Ovary (tissue), 10 donors: ENCODE measurements at places on chromosomes 7 and 10.
A peak's percentile ranks its signal among the peaks of the same experiment; 100 is the strongest.

DNA sequence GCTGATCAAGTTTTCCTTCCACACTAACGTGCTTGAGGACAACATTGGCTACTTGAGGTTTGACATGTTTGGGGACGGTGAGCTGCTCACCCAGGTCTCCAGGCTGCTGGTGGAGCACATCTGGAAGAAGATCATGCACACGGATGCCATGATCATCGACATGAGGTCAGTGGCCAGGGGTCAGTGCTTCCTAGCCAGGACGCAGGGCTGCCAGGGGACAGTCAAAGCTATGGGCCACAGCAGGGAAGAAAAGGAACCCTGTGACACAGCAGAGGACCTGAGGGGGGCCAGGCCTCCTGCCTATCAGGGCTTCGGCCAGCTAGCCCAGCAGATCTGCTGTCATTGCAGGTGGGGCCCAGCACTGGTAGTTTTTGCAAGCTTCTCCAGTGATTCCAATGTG is 5.2 kb downstream of the RBP3 start:
- H3K36me3 ChIP-seq: no peaks in the 10 kb centered on the region
- H3K27ac ChIP-seq: no peak overlapping the region
- no peaks in the 10 kb centered on the region for H3K4me1 ChIP-seq
- H3K27me3 ChIP-seq: no peaks in the 10 kb centered on the region
- no peak overlapping the region for H3K4me3 ChIP-seq

- no peaks in the 10 kb centered on the region for H3K27me3 ChIP-seq
- H3K27ac ChIP-seq: no peak overlapping the region
- DNase-seq: no peak
- no peak overlapping the region for H3K4me3 ChIP-seq
Observed at GRCh38 chr7:151888079-151889067, 11.5 kb upstream of the PRKAG2 start.

GRCh38 chr10:128059266-128059981 is 66.8 kb downstream of the MKI67 start:
- H3K27ac ChIP-seq: no peak overlapping the region
- H3K4me1 ChIP-seq: no peaks in the 10 kb centered on the region
- no peaks in the 10 kb centered on the region for H3K36me3 ChIP-seq
- H3K27me3 ChIP-seq: no peaks in the 10 kb centered on the region
- no peak for DNase-seq

GRCh38 chr10:102368077-102368476 is 27.4 kb upstream of the NFKB2 start:
- no peak overlapping the region for H3K27ac ChIP-seq
- H3K4me3 ChIP-seq: no peak overlapping the region
- no peak for DNase-seq
- H3K4me1 ChIP-seq: no peaks in the 10 kb centered on the region

GRCh38 chr7:150383710-150384397 is 4.7 kb downstream of the ZNF775 start:
- no peak for DNase-seq
- H3K36me3 ChIP-seq: no peaks in the 10 kb centered on the region

- no peak for DNase-seq
- no peak overlapping the region for H3K4me3 ChIP-seq
- H3K27ac ChIP-seq: no peak overlapping the region
- H3K4me1 ChIP-seq: no peaks in the 10 kb centered on the region
- H3K27me3 ChIP-seq: no peaks in the 10 kb centered on the region
Observed at GRCh38 chr10:70595566-70596016, 7.0 kb downstream of the PRF1 start.

GRCh38 chr10:114957122-114957521 is 19.1 kb downstream of the TRUB1 start:
- H3K4me3 ChIP-seq: no peak overlapping the region
- no peak overlapping the region for H3K27ac ChIP-seq
- H3K36me3 ChIP-seq: no peaks in the 10 kb centered on the region

- H3K27me3 ChIP-seq: no peaks in the 10 kb centered on the region
- no peaks in the 10 kb centered on the region for H3K4me1 ChIP-seq
- no peak overlapping the region for H3K27ac ChIP-seq
- H3K4me3 ChIP-seq: no peak overlapping the region
- DNase-seq: no peak
- H3K36me3 ChIP-seq: no peaks in the 10 kb centered on the region
Observed at GRCh38 chr7:114911411-114911810, 10.5 kb upstream of the MDFIC start.

DNA sequence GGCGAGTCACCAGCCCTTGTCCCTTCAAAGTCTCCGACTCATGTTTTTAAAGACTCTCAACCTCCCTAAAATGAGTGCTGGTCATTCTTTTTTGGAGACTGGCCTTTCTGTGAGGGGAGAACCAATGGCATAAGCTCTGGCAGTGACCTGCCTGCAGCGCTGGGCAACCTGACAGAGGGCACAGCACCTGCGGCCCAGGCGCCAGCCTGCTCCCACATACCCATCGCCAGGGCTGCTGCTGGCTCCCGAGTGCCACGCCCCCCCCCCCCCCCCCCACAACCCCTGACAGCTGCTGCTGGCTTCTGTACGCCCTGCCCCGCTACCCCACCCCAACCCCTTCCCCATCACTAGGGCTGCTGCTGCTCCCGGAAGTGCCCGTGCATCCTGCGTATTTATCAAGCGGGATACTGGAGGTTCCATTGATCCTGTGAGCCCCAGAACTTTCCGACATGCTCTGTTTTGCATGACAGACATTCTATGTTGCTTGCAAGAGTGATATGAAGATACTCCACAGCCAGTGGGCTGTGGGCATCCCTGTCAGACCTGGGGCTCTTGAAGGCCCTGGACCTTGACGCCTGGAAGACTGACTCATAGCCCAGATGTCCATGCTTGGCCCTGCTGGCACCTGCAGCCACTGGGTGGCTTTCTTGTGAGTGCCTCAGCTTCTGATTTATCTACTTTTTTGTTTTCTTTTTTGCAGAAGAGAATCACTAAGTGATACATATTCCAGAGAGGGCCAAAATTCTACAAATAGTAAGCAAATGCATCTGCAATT is 243.9 kb downstream of the ZMYND11 start:
- no peaks in the 10 kb centered on the region for H3K27me3 ChIP-seq
- H3K36me3 ChIP-seq: no peaks in the 10 kb centered on the region
- H3K4me3 ChIP-seq: no peak overlapping the region
- peak; percentile 4 for DNase-seq
- H3K27ac ChIP-seq: no peak overlapping the region

DNA sequence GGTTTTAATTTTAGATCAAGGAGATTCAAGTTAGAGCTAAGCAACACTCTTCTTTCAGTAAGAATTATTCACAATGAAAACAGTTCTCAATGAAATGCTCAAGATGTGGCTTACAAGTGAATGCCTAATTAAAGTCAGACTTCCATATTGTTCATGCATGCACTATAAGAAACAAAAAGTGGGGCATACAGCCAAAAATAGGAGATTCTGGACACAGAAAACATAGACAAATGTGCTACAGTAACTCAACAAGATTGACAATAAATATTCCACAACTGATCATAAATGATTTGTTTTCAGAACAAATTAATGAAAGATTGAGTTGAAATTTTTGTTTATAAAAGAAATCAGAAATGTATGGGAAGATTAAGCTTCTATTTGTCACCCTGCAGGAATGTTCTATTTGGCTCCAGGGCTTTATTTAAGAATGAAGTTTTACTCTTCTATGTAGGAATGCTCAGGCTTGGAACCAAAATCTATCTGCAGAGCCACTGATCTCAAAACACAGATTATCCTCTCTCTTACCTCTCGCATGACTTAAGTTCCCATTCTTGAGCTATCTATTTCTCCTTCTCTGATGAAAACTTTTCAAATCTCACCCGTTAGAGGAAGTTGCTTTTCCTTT is 89.0 kb upstream of the PIP4K2A start:
- no peak overlapping the region for H3K4me3 ChIP-seq

DNA sequence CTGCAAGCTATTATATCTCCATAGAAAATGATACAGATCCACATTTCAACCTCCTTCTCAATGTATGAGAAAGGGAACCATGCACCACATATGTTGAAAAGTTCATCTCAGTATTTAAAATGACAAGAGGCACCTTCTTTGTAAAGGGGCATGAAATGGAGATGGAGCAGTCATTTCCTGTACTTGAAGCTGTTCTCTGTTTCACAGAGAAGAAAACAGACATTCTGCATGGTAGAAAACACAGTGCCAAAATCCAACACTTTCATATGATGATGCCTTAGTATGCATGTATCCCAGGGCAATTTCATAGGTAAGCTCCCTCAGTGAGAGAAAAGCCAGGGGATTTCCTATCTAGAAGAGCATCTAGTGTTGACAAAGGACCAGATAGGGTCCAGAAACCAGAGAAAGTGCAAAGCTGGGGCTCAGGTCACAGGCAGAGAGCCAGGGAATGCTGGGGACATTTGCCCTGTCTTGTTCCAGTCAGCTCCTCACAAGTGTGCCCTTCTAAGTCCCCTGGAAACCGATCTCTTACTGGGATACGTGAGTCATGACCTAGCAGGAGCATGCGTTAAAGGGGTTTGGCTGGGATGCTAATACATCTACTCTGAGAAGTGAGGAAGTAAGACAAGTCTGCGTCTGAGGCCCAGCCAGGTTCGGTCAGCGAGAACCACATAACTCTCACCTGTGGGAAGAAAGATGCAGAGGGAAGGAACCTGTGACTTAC is 118.7 kb downstream of the ICA1 start:
- H3K36me3 ChIP-seq: no peaks in the 10 kb centered on the region
- no peak for DNase-seq
- H3K4me3 ChIP-seq: no peak overlapping the region

DNA sequence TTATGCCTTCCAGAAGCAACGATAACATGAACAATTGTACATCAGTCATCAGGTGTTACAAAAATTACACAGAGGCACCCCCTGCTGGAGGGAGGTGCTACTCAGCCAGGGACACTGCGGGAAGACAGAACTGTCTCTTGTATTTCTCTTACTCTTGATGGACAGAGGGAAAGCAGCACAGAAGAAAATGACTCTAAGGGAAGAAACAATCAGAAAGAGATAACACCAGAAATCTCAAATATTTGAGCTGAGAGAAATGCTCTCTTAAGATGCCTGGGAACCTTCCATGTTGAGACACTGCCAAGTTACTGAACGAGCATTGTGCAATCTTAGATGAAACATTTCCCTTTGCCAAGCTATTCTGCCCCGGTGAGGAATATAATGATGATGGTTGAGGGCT is 227.6 kb upstream of the NPSR1 start:
- H3K27ac ChIP-seq: no peak overlapping the region
- no peaks in the 10 kb centered on the region for H3K36me3 ChIP-seq
- no peaks in the 10 kb centered on the region for H3K4me1 ChIP-seq
- DNase-seq: no peak

GRCh38 chr10:14146025-14146424 is 184.7 kb downstream of the FRMD4A start:
- no peaks in the 10 kb centered on the region for H3K27me3 ChIP-seq
- no peak for DNase-seq
- H3K4me1 ChIP-seq: no peaks in the 10 kb centered on the region
- H3K36me3 ChIP-seq: no peaks in the 10 kb centered on the region
- H3K4me3 ChIP-seq: no peak overlapping the region
- H3K27ac ChIP-seq: no peak overlapping the region

DNA sequence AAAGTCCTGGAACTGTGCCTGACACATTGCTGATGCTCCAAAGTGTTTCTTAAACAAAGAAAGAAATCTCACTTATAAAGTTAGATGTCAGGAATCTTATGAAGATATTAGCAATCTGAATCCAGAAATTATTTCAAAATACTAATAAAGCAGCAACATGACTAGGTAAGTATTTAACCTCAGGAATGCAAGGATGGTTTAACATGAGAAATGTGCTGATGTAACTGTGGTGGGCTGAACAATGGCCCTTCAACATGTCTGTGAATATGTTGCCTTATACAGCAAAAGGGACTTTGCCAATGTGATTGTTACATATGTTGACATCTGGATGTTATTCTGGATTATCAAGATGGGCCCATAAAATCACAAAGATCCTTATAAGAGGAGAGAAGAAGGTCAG is 87.1 kb downstream of the TEX36 start:
- H3K36me3 ChIP-seq: no peaks in the 10 kb centered on the region
- H3K4me1 ChIP-seq: no peaks in the 10 kb centered on the region
- no peak overlapping the region for H3K4me3 ChIP-seq
